CD4-positive, alpha-beta memory T cell (primary cell): ENCODE measurements at places on chromosomes 6 and 20. TPM values are rescaled to one million over a fixed set of nuclear protein-coding genes. Genes with fewer than 3 reads are reported as not detected.
A peak's percentile ranks its signal among the peaks of the same experiment; 100 is the strongest.

- no peak for DNase-seq
Observed at GRCh38 chr6:40160826-40161225, 226.6 kb upstream of the MOCS1 start.

GRCh38 chr20:10540636-10541493 lies 105.8 kb downstream of the SLX4IP start:
- DNase-seq: no peak

GRCh38 chr20:23115822-23116221 lies 29.7 kb upstream of the CD93 start:
- DNase-seq: no peak

- DNase-seq: no peak
Observed at GRCh38 chr20:42370075-42370474, 751.9 kb upstream of the CHD6 start.

GRCh38 chr6:110296241-110297025 lies 61.7 kb downstream of the METTL24 start:
- DNase-seq: no peak

DNA sequence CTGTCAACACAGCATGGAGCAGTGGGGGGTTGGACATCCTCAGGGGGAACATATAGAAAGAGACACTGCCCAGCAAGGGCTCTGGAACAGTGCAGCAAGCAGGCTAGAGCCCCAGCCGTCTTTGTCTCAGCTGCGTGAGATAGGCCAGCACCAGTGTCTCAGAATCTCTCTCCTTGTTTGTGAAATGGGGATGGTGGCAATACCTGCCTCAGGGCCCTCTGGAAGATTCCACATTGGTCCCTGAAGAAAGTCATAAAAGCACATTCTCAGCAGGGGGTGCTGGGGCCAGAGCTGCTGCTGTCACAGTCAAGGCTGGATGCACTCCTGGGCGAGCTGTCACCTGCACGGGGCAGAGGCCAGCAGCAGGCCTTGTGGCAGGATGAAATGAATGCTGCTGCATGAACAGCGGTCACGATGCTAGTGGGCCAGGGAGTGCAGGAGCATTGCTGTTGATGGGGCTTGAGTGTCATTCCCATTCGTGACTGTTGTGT lies 121.7 kb downstream of the SYCP2 start:
- DNase-seq: no peak

Gene MAP1LC3A
- 2.1 TPM for total RNA-seq

GRCh38 chr20:478010-478948 lies 15.9 kb upstream of the TBC1D20 start:
- DNase-seq: no peak

Gene NHLRC1
- 1.1 TPM for total RNA-seq

DNA sequence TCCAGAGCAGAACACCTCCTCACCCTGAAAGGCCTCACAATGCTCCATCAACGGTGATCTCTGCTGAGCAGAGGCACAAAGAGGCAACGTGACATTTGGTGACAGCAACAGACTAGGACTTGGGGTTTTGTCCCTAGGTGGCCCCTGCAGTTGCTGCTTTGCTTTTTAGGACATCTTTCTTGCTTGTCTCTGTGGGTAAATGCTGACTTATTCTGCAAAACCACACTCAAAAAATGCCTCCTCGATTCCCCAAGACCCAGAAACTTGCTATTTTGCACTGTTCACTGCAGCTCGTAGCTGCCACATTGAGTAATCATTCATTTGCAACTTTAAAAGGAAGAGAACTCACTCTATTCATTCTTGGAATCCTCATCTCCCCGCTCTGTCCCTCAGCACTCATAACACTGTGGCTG lies 209.9 kb downstream of the LY86 start:
- no peak for DNase-seq

DNA sequence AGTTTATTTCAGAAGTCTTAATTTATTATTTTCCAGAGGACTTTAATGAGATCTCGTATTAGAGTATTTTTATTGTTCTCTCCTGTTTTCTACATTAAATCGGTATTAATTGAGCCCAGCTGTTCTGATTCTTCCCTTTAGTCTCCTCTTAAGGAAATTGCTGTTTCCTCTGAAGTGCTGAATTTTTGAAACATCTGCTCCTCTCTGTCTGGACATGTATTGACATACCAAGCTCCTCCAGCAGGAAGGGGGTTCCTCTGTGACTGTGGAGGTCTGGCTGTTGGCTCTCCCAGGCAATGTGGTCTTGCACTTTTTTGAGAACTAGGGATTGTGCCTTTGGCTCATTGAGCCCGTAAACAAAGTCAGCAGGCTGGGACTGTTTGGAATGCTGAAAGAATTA lies 74.9 kb downstream of the MAP3K4 start:
- DNase-seq: no peak

DNA sequence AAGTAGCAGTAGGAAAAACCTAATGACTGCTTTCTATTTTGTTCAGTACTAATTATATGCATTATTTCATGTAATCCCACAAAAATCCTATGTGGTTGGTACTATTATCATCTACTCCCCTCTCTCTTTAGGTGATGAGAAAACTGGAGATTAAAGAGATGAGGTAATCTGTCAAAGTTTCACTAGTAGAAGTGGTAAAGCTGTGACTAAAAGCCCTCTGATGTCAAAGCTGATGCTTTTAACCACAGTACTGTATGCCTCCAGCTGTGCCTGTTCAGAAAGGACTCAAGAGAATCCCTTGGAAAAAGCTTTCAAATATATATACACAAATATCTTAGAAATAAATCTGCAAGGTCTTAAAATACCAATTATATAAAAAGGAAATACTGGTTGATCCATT lies 38.0 kb downstream of the PHIP start:
- DNase-seq: no peak

Gene GNAS-AS1
- total RNA-seq: 0.94 TPM

- peak; percentile 19 for DNase-seq
Observed at GRCh38 chr6:132354517-132355167, 46.6 kb downstream of the MOXD1 start.

Gene VWA7
- 1.7 TPM for total RNA-seq

DNA sequence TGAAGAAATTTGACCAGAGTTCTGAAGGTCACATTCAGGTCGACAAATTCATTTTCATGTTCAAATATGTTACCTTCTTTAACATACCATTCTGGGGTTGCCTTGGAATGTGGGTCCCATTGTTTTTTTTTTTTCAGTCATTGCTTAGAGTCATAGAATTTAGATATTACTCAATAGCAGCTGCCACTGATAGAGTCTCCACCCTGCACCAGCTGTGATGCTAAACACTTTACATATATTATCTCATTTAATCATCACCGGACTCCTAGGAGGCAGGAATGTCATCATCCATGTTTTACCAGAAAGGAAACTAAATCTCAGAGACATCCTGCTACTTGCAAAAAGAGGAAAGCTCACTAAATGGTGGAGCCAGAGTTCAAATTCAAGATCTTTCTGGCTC lies 204.7 kb downstream of the ESR1 start:
- no peak for DNase-seq

- no peak for DNase-seq
Observed at GRCh38 chr20:42435230-42435629, 754.5 kb downstream of the PTPRT start.

DNA sequence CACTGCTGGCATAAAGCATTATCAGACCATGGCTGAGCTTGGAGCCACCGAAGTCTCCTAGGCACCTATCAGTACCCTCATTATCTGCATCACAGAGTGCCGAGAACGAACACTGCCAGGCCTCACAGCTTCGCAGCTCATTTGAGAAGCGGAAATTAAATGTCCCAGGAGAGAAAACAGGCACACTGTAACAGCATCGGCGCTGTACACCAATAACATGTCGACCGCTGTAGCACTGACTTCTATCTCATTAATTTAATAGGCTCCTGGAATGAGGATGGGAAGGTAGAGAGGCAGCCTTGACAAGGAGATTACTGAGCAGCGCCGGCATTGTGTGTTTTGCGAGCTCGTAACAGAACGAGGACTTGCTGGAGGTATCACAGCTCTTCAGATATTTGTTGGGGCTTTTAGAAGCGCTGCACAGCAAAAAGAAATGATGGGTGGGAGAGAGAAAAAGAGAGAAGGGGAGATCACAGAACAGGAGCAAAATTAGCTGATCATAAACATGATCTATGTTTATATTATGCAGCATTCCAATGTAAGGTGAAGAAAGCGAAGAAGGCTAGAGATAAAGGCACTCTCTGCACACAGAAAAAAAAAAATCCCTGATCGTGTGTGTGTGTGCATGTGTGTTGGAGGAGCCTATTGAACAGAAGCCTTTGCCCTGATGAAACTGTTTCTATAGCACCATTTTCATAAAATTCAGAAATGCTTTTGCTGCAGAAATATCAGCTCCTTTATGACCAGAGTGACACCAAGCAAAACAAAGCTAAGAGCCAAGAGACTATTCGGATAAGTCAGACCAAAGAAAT lies 29.2 kb downstream of the ID4 start:
- no peak for DNase-seq

Gene QKI
- 64.1 TPM for total RNA-seq

DNA sequence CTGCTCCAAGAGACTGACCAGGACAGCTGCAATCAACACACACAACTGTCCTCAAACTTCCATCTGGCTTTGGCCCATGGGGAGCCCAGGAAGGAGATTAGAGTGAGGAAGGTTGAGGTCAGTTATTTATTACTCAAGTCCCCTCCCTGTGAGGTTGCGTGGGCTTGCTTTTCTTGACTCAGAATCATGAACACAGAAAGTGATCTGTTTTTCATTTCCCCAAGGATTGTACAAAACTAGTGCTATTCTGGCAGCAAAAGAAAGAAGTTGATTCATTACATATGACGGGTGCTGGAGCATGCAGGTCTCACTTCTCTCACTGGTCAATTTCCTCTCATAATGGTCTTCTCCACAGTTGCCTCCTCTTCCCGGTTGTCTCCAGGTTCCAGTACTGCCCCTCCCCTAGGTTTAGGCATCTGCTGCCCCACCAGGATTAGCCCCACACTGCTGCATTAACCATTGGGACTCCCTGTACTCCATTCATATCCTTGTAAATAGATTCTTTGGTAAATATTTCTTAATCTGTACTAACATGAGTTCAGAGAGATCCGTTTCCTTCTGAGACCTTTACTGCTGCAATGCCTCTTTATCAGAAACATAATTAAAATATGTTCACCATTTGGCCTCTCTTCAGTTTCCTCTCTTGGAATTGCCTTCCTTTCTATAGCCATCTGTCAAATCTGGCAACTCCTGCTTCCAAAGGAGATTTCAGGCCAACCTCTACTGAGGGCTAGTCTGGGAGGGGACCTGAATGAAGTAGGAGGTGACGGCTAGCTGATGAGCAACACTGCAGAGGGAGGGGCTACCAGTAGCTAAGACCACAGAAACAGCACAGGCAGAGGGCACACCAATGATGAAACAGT lies 888.8 kb downstream of the QKI start:
- no peak for DNase-seq

Gene SPTLC3
- 0.06 TPM for total RNA-seq

DNA sequence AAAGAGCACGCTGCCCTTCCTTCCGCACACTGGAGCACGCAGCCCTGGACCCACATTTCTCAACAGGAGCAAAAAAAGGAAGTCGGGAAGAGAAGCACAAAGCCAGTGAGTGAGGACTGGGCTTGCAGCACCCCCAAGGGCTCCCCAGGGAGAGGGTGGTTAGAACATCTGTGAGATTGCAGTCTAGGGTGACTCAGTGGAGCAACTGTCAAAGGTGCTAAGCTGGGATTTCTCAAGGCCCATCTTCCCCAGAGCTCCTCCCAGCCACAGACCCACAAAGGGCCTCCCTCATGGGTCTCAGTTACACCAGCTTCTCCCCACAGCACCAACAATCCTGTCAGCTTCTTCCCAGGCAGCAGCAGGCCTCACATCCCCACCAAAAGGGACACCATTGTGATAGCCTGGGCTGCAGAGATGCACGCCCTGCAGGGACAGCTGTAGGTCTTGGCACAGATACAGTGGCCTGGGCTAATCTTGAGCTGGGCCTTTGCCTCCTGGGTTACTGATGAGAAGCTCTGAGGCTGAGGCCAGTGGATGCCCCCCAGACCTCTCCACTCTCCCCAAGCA lies 39.6 kb upstream of the CD93 start:
- DNase-seq: no peak

DNA sequence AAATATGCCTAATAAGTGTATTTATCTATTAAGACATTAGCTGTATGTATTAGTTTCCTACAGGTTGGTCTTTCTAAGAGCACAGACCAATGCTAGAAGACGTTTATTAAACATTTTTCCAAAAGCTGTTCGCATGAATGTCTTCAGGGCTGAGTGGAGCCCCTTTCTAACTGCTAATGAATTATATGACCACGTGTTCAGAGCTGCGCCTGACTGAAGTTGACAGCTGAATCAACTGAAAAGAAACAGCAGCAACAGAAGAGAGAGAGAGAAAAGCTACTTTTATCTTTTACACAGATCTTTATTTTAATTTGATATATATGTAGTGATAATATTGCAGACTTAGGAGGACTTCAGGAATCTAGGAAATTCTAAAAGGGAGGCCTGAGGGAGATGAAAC lies 75.2 kb upstream of the ARID1B start:
- DNase-seq: no peak

Gene IL20RA
- not detected for total RNA-seq

DNA sequence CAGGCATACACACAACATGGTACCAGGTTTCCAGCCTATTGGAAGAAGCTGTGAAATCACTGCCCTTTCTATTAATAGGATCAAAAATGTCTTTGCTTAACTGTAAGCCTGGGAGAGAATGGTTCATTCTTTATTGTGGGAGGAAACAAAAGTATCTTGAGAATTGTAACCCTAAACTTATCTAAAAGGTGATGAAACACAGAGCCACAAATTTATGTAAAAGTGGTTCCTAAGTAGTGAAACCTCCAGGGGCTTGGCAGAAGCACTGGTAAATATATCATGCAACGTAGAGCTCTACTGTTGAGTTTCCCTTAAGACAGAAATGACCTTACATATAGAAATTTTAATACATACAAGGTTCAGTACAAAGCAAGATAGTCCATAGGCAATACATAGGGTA lies 17.2 kb upstream of the NOX3 start:
- no peak for DNase-seq

- no peak for DNase-seq
Observed at GRCh38 chr6:65116326-65116725, 590.7 kb downstream of the EYS start.

Gene KHDC1
- 1.7 TPM for total RNA-seq

GRCh38 chr6:79193971-79194370 lies 40.5 kb downstream of the HMGN3 start:
- DNase-seq: no peak

Gene SLC17A3
- total RNA-seq: 0.81 TPM

DNA sequence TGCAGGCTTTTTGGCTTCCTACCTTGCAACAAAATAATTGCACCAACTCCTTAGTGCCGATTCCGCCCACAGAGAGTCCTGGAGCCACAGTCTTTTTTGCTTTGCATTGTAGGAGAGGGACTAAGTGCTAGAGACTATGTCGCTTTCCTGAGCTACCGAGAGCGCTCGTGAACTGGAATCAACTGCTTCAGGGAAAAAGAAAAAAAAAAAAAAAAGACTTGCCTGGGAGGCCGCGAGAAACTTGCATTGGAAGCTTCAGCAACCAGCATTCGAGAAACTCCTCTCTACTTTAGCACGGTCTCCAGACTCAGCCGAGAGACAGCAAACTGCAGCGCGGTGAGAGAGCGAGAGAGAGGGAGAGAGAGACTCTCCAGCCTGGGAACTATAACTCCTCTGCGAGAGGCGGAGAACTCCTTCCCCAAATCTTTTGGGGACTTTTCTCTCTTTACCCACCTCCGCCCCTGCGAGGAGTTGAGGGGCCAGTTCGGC lies 420 bp downstream of the SOX4 start:
- peak; percentile 10 for DNase-seq
